ENCODE measurements at places on chromosomes 11 and 22.

- no peak for DNase-seq
These were observed 457.3 kb downstream of the TBC1D22A start for GRCh38 chr22:47219789-47220188.

DNA sequence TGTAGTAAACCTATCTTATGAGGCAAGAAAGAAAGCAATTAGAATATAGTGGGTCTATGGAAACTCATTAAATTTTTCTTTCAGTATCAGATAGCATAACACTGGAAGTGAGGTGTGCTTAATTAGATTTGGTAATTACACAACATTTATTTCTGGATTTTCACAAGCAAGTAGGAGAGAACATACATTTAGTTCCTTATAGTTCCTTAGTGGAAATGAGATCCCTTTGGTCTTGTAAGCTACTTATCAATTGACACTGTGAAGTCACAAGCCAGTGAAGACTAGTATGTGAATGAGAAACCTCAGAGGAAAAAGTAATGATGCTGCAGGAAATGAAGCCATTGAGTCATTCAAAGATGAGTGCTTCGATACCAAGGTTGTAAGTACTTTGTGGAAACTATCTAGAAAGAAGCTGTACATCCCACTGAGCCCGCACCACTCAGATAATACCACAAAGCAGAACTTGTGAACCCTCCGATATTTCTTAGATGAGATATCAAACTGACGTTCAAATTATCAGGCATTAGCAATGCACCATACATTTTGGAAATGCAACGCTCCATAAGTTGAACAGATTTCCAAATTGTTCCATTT lies 53.5 kb downstream of the ENTHD1 start:
- no peak for DNase-seq

DNA sequence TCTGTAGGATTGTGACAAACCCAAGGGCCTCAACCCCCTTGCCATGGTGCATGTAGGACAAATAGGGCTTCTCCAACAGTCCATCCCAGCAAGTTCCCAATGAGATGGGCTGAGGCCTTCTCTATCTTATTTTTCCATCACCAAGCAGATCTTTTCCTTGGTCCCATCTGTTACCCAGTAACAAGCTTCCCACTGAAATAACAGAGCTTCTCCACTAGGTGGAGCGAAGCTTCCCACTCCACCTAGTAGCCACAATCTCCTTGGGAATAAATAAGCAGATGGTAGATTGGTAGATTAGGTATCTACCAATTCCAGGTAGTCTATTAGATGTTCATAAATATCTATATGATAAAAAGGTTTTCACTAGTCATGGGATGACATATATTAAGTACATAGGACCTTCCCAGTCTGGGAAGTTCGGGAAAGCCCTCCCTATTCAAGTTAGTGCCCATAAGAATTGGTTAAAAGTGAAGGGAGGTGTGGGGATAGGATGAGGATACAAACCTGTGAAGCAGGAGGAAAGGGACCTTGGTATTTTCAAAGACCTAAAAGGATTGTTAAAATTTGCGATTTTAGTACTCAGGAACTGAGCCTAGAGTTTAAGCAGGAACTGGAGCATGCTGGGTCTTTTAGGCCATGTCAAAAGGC lies 5.9 kb upstream of the OR52L1 start:
- no peak for DNase-seq

- DNase-seq = peak; percentile 4
These were observed 269.3 kb upstream of the MPPED2 start for GRCh38 chr11:30855383-30856006.

GRCh38 chr11:22599458-22599857 lies 26.2 kb downstream of the FANCF start:
- DNase-seq = no peak

- DNase-seq = no peak
These were observed 114.5 kb upstream of the MTNR1B start for GRCh38 chr11:92854952-92855351.

GRCh38 chr11:62398011-62398994 lies 20.5 kb upstream of the SCGB1A1 start:
- DNase-seq = no peak

- no peak for DNase-seq
These were observed 102.7 kb upstream of the ARHGAP42 start for GRCh38 chr11:100584201-100584985.

DNA sequence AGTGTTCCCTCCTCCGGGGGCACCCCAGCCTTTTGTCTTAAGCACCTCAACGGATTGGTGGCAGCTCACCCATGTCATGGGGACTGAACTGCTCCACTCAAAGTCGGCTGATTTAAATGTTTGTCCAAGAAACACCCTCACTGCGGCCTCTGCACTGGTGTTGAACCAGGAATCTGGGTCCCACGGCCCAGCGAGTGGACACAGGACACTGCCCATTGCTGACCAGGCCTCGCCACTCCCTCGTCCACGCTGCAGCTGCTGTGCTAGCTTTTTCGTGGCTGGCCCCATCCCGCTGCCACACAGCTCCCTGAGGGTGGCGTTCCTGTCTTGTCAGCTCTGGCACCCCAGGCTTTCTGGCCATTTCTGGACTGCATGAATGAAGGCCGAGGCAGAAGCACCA lies 646.2 kb downstream of the BRD1 start:
- no peak for DNase-seq

DNA sequence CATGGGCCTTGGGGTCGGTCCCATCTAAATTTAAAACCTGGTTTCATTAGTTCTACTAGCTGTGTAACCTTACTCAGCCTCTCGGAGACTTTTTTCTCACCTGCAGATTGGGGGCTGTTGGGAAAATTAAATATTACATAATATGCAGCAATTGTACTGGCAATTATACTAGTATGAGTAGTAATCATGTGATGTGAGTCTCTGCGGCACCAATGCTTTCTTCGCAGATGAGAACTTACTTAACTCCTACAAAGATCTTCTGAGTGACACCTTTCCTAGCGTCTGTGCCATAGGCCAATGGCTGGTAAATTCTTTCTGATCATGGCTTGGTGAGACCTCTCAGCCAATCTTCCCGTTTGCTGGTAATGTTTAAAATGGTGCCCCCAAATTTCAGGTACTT lies 391.3 kb downstream of the NXPE2 start:
- no peak for DNase-seq

DNA sequence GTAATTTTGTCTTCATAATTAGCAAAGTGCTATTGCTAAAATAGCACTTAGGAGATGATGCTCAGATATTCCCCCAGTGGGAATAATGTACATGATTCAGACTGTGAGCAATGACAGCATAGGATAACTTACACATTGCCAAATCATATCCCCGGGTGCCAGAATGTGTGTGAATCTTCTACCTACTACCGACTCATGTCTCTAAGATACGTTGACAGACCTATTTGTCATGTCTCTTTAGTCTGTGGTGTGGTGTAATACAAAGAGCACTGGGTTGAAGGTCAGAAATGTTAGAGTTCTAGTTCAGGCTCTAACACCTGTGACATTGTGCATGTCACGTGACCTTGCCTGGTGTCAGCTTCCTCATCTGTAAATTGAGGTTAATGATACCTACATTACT lies 31.0 kb upstream of the PICALM start:
- no peak for DNase-seq

DNA sequence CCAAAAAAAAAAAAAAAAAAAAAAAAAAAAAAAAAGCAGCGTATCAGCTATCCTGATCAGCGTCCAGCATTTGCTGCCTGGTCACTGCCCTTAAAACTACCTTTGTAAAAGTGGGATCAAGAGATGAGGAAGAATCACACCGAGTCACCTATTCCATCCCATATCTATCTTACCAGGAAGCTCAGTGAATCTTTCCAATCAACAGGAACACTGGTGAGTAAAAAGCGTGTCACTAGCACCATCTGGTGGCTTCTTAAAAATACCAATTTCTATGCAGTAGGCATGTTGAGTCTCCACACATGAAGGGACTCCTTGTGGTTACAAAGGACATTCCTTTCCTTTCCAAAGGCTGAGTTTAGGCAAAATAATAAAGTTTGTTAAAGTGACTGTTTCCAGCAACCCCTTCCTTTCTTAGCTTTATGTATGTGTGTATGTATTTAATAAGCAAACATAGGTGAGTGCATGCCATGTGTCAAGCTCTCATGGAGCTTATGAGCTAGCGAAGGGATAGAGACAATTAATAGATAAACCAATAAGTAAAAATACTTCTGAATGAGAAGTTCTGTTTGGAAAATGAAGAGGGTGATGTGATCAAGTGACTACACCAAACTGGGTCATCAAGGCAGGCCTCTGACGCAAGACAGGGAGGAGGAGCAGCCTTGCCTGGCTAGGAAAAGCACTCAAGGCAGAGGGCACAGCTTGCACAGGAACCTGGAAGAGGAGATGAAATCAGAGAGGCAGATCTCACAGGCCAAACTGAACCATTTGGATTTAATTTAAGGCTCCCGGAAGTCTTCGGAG lies 13.9 kb upstream of the TP53AIP1 start:
- DNase-seq = peak; percentile 8

GRCh38 chr22:37273126-37273845 lies 9.0 kb upstream of the CYTH4 start:
- no peak for DNase-seq

DNA sequence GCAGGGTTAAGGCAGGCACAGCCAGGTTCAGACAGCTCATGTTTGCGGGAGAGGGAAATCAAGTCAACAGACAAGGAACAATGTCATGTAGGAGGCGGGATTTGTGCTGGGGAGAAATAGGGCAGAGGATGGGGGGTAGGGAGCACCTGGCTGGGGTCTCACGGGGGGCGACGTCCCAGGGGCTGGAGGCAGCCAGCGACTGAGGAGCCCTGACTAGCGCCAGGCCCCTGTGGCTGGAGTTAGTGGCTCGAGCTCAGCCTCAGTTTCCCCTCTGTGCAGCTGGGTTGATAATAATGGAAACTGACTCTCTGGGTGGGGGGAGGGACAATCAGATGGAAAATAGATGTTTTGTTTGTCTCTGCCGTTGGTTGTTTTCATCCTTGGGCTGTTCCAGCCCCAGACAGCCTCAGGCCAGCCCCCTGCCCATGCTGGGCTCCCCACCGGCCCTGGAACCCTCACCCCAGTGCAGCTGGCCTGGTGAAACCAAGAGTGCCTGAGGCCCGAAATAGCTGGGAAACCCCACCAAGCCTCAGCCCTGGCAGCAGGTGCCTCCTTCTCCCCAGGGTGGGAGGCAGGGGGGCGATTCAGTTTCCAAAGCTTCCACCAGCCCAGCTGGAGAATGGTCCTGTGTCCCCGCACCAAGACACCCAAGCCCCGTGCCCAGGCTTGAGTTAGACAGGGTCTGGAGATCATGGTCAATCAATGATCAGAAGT lies 44.1 kb downstream of the IGLL5 start:
- no peak for DNase-seq

DNA sequence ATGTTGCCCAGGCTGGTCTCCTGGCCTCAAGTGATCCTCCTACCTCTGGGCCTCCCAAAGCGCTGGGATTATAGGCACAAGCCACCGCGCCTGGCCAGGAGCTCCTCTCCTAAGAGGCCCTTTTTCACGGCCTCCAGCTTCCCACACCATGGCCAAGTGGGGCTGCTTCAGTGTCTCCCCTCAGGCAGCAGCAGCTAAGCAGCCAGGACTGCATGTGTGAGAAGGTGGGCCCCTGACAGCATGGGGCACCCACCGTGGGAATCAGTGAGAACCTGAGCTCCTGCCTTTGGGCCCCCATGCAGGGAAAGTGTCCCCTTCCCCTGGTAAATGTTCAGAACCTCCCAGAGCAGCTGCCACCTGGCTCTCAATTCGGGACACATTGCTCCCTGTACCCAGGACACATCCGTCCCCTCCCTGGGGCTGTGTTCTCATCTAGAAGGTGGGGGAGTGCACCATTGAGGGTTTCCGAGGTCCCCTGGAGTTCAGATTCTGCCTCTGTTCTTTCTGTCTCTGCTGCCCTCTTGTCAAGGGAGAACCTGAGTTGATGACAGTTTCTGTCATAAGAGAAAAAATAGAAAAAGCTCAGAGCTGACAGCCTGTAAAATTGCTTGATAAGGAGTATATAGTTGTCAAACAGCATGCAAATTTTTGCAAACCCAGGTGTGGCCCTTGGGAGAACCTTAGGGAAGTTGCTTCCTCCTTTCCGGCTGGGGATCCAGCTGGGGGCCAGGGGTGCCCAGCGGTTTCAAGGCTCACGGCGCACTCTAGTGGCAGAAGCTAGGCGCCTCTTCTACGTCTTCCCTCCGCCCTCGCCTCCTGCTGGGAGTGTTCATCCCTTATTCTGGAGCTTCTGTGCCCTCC lies 29.7 kb downstream of the FAM83F start:
- DNase-seq = no peak
